Stimulated activated CD8-positive, alpha-beta memory T cell treated with anti-CD3 and anti-CD28 coated beads, Interleukin-2, amount 100 ng/mL, for 1 hour (primary cell): ENCODE measurements at places on chromosomes 2 and 18.

DNA sequence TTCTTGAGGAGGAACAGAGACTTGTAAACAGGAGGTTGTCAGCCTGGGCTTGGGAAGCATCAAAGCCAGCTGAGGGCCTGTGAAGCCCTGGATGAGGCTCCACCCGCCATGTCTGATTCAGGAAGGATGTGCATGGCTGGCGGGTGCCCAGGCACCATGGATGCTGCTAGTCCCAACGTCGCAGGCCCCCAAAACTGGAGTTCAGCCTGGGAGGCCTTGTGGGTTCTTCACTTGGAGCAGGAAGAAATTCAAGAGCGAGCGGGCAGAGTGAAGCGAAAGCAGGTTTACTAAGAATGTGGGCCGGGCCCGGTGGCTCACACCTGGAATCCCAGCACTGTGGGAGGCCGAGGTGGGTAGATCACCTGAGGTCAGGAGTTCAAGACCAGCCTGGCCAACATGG, 12.1 kb upstream of the PXDN start:
- no peak for DNase-seq

- DNase-seq = no peak
Measured at GRCh38 chr18:75478996-75479880, 51.7 kb upstream of the SMIM21 start.

- DNase-seq = no peak
Measured at GRCh38 chr2:120385355-120386127, 39.6 kb downstream of the INHBB start.

DNA sequence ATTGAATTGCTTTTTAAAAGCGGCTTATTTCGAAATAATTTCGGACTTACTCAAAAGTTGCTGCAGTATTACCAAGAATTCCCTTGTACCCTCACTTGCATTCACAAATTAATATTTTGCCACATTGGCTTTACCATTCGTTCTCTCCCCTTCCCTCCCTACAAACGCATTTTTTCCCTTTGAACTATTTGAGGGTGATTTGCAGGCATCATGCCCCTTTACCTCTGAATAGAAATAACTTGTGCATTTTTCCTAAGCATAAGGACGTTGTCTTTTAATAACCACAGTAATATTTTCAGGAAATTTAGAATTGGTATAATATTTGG, 608 bp downstream of the CCDC138 start:
- no peak for DNase-seq

- DNase-seq = no peak
Measured at GRCh38 chr2:58475756-58476155, 234.6 kb upstream of the FANCL start.

GRCh38 chr18:79380816-79381806, 14.6 kb upstream of the NFATC1 start:
- DNase-seq = peak; percentile 44

DNA sequence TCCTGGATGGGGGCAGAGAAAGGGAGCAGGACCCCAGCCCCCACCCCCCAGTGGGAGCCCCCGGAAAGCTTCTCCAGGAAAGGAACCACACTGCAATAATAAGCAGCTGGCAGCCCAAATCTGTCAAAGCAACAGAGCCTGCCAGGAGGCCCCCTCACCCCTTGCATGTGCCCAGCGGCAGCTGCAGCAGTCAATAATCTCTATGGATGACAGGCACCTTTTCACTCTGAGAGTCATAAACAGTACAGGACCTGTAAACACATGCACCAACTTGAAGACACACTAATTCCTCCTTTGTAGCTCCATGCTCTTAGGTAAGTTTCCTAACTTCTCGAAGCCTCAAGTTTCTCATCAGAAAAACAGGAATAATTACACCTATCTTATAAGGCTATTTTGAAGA, 26.2 kb upstream of the KDM3A start:
- no peak for DNase-seq

DNA sequence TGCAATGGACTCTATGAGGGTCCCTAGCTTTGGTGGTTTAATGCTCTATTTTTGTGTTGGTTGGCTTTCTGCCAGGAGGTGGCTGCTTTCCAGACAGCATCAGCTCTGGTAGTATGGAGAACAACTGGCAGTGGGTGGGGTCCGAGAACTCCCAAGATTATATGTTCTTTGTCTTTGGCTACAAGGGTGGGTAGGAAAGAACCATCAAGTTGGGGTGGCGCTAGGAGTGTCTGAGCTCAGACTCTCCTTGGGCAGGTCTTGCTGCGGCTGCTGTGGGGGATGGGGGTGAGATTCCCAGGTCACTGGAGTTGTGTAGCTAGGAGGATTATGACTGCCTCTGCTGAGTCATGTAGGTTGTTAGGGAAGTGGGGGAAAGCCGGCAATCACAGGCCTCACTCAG, 976.1 kb upstream of the GYPC start:
- no peak for DNase-seq

DNA sequence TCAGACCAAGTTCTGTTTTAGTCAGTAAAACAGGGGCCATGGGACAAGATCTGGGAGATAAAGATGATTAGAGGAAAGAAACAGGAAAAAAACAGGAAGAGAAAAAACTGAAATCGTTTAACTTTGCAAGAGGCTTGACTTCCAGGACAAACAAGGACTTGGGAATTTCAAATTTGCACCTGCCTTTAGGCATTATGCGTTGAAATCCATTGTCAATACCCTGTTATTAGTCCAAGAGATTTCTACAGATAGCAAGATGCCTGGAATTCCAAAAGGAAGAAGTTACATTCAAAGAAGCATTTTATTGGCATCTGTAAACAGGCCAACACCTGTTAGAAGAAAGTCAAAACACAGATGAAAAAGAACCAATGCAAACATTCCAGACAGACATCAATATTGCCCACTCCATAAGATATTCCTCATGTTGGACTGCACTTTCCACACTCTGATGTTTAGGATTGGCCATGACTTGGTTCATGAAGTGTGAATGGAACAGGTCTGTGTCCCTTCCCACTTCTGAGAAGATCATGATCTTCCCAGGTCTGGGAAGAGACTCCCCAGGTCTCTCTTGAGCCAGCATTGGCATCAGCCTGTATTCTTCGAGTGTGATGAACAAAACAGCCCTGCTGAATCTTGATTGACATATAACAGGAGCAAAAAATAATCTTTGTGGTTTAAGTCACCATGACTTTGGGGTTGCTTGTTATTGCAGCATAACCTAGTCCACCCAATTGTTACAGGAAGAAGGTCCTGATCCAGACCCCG, 181.4 kb upstream of the FN1 start:
- no peak for DNase-seq

GRCh38 chr2:234304950-234305349, 191.9 kb downstream of the ARL4C start:
- no peak for DNase-seq

GRCh38 chr18:31241900-31242409, 76.0 kb upstream of the DSG1 start:
- no peak for DNase-seq

DNA sequence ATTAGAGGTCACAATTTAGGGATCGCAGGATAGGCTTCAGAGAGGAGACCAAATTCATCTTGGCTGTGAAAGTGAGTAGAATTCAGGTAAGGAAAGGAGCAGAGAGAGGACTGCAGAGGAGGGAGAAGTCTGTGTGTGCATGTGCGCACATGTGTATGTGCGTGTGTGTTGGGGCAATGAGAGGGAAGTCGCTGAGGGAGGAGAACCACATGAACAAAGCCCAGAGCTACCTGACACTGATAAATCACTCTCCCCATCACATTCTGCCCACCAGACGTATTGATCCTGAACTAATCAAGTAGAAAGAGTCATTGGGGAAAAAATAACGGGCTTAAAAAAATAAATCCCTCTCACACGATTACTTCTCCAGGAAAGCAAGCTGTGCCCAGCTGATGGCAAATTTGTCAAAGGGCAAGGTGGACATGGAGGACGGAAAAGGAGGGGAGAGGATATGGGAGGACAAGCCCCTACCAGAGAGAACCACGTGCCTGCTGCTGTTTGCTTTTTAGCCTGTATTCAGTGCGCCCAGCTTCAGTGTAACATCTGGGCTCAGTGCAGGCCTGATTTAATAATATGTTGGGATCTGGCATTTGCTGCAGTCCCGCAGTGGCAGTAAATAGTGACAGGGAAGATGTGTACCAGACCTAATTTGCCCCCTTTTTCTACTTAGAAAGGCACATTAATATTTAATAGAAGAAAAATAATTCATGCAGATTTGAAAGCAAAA, 307.5 kb downstream of the C1D start:
- no peak for DNase-seq

DNA sequence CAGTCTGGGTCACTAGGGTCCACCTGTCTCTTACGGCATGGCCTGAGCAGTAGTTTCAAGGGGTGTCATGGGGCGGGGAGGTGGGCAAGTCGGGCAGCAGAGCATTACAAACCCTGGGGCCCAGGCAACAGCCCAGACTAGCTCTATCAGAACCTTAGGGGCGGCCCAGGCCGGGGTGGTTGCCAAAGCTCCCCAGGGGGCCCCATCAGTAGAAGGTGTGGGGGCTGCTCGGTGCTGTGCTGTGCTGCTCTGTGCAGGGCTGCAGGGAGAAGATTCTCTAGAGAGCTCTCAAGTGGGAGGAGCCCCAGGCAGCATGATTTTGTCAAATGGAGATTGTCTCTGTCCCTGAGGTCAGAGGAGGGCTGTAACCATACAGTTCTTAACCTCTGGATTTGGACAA, 36.4 kb upstream of the SLC14A1 start:
- no peak for DNase-seq

- DNase-seq = no peak
Measured at GRCh38 chr2:224293976-224294375, 107.9 kb downstream of the FAM124B start.

- no peak for DNase-seq
Measured at GRCh38 chr2:77232909-77233425, 289.2 kb downstream of the LRRTM4 start.

DNA sequence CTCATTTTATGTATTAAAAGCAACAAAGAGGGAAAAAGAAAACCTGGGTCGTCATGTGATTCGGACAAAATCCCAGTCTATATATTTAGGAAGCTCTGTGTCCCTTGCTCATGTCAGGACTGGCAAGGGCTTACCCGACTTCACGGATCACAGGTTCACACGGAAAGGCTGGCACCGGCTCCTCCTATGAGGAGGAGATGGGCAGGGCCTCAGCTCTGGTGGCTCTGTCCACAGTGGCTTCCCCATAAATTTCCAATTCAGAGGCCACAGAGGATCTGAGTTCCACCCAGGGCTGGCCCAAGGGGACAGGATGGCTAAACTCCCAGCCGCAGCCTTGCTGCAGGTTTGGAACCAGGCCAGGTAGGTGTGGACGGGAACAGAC, 186.8 kb downstream of the BCL2 start:
- DNase-seq = no peak

DNA sequence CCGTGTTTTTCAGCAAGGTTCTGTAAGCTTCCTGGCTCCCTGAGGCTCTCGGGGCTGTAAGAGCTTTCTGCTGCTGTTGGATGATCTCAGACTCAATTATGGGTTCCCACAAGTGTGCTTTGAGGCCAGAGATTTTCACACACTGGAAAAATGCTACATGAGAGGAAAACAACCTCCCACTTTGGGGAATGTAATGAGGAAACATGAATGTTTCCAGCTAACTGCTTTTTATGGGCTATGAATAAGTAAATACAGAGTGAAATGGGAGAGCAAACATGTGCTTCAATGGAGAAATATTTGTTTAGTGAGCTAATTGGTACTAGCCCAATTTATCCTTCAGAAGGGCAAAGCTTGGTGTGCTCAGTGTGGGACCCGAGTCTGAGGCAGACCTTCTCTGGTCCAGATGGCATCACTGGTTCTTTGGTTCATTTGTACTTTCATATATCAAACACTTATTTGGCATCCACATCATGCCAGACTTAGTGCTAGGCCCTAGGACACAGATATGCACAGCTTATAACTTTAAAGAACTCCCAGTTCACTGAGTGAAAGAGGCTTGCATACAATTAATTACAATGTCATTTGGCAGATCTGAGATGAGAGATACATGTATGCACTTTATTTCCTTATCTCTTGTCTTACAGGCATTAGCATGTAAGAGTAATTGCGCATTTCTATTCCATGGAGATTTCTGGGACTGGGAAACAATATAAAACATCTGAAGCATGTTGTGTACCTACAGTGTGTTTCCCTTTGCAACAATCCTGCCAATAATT, 248.8 kb downstream of the RDH14 start:
- DNase-seq = no peak

DNA sequence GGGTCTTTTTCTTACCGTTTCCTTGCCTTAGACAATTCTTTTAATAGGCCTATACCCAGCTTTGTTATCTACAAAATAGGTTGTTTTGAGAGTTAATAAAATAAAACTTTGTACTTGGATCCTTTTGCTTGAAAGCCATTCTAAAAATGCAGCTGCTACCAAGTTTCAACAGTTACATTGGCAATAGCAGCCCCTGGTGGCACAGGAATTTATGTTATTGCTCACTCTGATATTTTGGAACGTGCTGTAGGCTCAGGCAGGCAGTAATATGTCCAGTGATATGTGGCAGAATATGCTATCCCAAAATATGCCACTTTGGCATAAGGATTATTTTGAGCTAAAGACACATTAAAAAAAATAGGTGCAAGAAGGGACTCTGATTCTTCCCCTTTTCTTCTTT, 6.7 kb upstream of the COMMD1 start:
- no peak for DNase-seq

DNA sequence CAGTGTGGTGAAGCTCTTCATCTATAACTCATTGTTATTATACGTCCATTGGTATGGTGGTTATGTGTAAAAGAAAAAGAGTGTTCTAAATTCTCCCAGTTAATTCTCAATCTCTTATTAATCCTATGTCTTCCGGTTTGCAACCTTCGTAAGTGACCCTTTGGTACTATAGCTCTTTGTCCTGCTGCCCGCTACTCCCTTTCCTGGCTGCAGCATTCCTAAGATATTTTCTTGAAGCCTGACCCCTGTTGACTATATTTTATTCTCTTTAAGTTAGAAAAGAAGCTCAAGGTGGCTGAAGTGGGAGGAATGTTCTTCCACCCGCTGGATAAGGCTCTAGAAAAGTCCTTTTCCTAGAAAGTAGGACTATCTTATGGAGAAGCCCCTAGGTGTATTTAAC, 684.8 kb downstream of the SOCS6 start:
- DNase-seq = no peak

DNA sequence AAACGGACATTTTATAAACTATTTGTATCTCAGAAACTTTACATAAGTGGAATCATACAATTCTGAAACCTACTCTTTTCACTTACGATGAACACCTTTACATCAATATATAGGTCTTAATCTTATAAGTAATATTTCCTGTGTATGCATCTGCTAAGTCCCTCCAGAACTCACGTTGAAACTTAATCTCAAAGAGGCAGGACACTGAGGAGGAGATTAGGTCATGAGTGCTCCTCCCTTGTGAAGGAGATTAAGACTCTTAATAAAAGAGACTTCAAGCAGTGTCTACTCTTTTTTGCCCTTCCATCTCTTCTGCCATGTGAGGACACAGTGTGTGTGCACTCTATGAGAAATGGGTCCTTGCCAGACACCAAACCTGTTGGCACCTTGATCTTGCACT, 94.7 kb upstream of the CDKL4 start:
- no peak for DNase-seq
